COR-L47 (cell line): ENCODE measurements at places on chromosomes 3 and 15.

DNA sequence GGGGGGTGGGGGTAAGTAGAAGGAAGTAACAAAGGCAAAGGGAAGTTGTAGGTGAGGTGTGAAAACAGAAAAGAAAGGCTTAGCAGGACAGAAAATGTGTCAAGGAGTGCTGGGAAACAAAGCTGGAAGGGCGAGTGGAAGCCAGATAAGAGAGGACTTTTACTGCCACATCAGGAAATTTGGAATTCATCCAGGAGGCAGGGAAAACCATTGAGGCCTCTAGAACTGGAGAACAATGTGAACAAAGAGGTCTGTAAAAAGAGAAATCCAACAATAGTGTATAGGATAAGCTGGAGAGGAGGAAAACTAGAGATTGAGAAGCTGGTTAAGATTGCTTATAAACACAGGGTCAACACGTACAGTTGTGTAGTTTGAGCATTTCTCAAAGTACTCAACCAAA lies 116.6 kb downstream of the NTRK3 start:
- no peak for DNase-seq

DNA sequence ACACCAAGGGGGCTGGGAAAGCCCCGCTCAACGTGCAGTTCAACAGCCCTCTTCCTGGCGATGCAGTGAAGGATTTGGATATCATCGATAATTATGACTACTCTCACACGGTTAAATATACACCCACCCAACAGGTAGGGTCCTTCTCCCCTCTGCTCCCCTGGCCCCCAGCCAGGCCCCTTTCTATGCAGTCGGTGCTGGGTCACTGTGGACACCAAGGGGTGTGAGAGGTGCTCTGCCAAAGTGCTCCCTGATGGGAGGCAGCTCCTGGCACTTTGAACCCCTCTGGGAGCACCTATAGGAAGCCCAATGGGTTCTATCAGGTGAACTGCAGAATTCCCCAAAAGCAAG lies 98.6 kb downstream of the DNASE1L3 start:
- DNase-seq, result no peak

GRCh38 chr3:150613709-150614480 lies 10.8 kb downstream of the SELENOT start:
- DNase-seq, result no peak

DNA sequence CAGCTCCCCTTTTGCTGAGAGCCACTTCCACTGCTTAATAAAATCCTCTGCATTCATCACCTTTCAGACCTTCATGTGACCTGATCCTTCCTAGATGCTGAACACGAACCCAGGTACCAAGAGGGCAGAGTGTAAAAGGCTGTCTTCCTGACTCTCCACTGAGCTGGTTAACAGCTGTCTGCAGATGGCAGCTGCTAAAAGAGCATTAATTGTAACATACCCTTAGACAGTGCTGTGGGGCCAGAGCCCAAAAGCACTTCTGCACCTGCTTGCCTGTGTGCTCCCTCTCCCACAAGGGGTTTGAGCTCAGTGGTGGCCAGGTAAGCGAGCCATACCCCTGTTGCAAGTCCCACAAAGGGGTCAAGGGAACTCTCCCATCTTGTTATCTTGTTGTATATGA lies 187.3 kb downstream of the UBE2E2 start:
- no peak for DNase-seq
